ENCODE measurements at places on chromosomes 7 and 10. TPM values are rescaled to one million over a fixed set of nuclear protein-coding genes. Genes with fewer than 3 reads are reported as not detected.
A peak's percentile ranks its signal among the peaks of the same experiment; 100 is the strongest.

- DNase-seq: no peak
Measured at GRCh38 chr7:41885748-41886147, 182.9 kb upstream of the INHBA start.

DNA sequence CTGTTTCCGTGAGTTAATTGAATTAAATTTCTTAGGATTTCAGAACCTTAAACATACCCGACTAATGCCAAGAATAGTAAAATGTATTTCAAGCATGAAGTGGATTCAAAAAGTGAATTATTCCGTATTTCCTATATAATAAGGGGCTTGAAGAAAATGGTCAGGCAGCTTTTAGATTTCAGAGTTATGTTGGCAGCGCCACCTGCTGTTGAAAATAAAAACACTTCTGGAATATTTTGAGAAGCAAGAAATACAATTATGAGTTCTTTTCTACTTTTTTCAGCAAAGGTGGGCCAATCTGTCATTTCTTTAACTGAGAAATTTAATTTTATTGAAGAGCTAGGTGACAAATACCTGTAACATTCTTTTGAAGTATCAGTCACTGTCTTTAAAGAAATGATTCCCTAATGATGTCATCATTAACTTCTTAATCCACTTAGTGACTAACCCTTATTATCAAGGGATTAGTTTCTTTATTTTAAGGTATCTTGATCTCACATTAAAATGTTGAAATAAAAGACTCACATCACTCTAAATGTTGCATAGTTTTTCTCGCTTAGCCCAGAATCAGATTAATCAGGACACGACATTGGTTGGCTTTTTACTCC lies 36.6 kb upstream of the AGR3 start:
- peak; percentile 25 for DNase-seq

GRCh38 chr10:44923611-44924010 lies 12.5 kb downstream of the TMEM72 start:
- DNase-seq: no peak

DNA sequence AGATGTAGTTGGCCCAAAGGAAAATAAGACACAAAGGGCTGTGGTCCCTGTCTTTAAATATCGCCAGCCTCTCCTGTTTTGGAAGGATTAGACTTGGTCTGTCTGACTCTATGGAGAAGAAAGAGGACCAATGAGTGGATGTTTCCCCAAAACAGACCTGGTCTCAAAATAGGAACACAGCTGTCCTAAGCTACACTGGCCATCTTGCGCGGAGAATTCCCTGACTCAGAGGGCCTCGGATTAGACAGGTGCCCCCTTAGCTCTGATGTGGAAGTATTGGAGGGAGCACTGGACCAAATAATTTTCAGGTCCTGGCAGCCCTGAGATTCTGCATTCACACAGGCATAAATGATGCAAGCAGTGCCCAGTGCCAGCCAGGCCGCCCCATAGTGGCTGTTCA lies 56.1 kb downstream of the CHST15 start:
- no peak for DNase-seq

- DNase-seq: no peak
Measured at GRCh38 chr7:148419856-148420832, 170.4 kb upstream of the C7orf33 start.

DNA sequence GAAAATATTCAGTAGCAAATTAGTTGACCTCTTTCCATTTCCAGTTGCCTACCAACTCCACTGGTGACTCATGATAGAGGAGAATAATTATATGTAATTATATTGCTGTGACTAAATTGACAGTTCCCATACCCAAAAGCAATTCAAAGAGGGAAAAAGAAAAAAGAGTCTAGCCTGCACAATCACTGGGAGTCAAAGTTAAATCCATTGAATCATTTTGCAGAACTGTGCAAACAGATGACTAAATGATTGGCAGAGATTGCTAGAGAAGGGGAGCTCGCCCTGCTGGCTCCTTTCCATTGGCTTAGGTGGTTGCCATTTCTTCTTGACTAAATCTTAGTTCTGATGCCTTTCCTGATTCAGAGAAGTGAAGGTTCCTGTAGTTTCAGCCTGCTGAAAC lies 1228.6 kb upstream of the SORCS1 start:
- DNase-seq: peak; percentile 10

DNA sequence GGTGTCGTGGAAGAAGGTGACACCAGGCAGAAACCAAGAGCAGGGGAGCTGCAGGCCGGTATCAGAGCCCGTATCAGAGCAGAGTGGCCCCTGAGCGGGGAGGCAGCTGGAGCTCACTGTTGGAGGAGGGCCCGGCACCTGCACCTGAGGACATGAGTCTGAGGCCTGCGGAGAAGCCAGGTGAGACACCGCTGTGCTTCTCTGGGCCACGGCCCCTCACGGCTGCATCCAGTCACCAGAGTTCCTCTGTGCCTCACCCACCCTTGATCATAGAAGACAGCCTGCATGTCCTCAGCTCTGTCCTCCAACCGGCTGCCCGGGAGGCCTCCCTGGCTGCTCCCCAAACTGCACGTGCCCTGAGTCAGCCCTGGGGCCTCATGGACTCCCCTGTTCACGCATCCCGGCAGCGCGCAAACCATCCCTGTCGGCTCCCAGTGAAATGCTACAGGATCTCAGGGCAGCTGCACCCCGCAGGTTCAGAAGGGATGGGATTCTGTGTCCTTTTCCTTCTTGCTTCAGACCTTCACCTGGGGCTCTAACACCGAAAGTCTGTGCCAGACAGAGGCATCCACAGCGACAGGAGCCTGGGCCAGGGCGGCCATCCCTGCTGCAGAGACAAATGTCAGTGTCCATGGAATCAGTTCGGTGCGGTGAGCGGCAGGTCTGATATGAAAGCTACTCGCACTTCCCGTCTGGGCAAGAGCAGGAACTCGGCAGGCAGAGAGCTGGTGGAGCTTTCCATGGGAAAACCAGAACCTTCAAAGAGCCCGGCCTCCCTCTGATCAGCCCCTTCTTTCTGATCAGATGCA lies 111.9 kb upstream of the FAM20C start:
- DNase-seq: no peak

DNA sequence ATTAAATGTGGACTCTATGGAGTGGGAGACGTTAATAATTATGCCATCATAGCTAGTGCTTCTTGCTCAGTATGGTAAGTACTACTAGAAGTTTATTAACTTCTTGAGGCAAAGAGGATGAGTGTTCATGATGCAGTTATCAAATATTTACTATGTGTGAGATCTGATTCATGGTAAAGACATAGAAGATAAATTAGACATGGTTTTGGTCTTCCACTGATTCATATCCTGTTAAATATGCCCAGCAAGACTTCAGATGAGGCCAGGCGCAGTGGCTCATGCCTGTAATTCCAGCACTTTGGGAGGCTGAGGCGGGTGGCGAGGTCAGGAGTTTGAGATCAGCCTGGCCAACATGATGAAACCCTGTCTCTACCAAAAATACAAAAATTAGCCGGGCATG lies 547.1 kb upstream of the ANKRD30A start:
- peak; percentile 68 for DNase-seq

Gene SAP25
- 0.18 TPM for polyA plus RNA-seq

All from mammary epithelial cell (primary cell).